ENCODE measurements at places on chromosomes 3 and 15. TPM values are rescaled to one million over a fixed set of nuclear protein-coding genes. Genes with fewer than 3 reads are reported as not detected.

DNA sequence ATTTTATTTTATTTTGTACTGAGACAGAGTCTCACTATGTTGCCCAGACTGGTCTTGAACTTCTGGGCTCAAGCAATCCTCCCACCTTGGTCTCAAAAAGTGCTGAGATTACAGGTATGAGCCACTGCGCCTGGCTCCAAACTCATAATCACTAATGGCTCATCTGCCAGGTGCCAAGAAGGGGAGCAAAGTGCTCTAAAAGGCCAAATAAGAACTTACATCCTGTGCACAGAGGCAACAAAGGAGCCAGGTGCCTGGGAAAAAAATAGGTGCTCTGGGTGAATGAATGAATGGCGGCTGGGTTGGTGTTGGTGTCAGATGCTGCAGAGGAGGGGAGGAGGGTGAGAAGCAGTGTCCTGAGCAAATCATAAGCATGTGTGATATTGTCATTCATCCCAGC lies 25.9 kb upstream of the ADAMTS7 start:
- no peak overlapping the region for H3K27ac ChIP-seq

DNA sequence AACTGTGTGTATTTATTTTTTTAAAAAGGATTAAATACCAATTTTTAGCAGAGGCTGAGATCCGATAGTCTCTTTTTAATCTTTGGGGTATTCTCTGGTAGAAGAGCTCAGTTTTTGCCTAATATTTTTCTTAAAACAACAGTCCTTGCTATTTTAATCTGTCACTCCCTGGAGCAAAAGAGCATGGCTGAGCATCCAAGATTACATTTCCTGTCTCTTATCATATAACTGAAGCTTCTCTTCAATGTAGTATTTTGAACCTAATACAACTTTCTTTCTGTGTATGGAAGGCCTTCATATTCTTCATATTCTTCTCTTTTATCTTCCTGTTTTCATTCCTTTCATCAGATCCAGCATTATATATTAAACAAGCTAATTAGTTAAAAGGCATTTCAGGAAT lies 293.7 kb downstream of the NSUN3 start:
- DNase-seq, result no peak
- no peaks in the 10 kb centered on the region for H3K36me3 ChIP-seq
- H3K27me3 ChIP-seq, result no peaks in the 10 kb centered on the region
- H3K4me1 ChIP-seq, result no peaks in the 10 kb centered on the region
- no peak overlapping the region for H3K4me3 ChIP-seq

DNA sequence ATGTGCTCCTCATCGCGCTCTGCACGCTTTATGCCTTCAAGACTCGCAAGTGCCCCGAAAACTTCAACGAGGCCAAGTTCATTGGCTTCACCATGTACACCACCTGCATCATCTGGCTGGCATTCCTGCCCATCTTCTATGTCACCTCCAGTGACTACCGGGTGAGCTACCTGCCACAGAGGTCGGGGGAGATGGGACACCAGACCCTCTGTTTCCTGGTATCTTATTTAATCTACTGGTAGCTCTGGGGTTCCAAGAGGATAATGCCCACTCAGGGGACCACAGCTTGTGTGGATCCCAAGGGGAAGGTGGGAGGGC lies 9.1 kb downstream of the GRM2 start:
- H3K27ac ChIP-seq, result no peak overlapping the region
- H3K4me1 ChIP-seq, result no peaks in the 10 kb centered on the region
- no peak for DNase-seq
- no peaks in the 10 kb centered on the region for H3K27me3 ChIP-seq
- no peak overlapping the region for H3K4me3 ChIP-seq

DNA sequence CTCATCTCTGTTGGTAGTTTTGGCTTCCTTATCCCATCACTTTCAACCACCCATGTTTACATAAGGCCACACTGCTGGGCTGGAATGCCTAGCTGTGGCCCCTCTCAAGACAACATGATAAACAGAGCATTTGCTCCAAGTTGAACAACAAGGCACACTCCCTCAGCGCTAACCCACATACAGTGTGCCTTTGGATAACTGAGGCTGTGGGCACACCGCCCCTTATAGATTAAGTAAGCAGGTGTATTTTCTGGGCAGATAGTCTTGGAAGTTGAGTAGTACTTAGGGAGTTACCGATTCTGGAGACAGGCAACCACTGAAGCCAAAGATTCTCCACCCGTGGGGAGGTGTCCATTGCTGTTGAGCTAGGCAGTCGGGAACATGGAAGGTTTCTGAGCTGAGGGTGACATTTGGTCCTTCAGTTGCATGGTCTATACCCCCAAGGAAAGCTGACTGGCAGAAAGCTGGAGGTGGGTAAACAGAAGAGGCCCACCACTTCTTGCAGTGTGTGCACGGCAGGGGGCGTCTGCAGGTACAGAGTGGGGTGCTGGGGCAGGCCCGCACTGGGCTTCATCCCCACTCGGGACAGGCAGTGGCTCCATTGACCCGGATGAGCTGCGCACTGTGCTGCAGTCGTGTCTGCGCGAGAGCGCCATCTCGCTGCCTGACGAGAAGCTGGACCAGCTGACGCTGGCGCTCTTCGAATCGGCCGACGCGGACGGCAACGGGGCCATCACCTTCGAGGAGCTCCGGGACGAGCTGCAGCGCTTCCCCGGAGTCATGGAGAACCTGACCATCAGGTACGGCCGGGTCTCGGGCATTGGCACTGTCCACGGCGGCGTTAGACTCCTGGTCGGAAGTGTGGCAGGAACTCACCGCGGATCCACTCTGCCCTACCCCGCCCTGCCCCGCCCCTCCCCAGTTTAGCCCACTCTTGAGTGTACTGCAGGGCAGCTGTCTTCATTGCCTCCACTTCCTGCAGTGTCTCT lies 16.8 kb downstream of the NOX5 start:
- H3K4me3 ChIP-seq, result peak overlapping the region; percentile 30
- peaks cover 52% of the 10 kb centered on the region for H3K4me1 ChIP-seq
- DNase-seq, result peak; percentile 50
- H3K27me3 ChIP-seq, result no peaks in the 10 kb centered on the region
- H3K36me3 ChIP-seq, result no peaks in the 10 kb centered on the region

The WDR48 gene
- total RNA-seq, result 16.5 TPM

Measured in PC-3 (cell line).